ENCODE measurements at places on chromosomes 5 and 9.
A peak's percentile ranks its signal among the peaks of the same experiment; 100 is the strongest.

GRCh38 chr5:87735923-87736322, 323.2 kb upstream of the CCNH start:
- DNase-seq = no peak

DNA sequence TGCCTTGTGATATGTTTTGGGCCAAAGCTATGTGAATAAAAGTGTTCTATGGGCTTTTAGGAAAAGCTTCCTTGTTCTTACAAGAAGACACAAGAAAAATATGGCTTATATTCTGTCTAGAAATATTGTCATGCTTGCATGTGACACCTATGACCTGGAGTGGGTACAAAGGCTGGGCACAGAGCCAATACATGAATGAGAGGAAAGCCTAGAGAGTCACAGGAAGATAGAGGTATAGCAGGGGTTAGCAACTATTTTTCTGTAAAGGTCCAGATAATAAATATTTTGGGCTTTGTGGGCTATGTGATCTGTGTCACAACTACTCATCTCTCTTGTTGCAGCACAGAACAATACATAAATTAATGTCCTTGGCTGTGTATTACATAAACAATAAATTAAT, 196.6 kb upstream of the CD180 start:
- no peak for DNase-seq

- DNase-seq = no peak
Observed at GRCh38 chr5:12023614-12024241, 119.5 kb upstream of the CTNND2 start.

DNA sequence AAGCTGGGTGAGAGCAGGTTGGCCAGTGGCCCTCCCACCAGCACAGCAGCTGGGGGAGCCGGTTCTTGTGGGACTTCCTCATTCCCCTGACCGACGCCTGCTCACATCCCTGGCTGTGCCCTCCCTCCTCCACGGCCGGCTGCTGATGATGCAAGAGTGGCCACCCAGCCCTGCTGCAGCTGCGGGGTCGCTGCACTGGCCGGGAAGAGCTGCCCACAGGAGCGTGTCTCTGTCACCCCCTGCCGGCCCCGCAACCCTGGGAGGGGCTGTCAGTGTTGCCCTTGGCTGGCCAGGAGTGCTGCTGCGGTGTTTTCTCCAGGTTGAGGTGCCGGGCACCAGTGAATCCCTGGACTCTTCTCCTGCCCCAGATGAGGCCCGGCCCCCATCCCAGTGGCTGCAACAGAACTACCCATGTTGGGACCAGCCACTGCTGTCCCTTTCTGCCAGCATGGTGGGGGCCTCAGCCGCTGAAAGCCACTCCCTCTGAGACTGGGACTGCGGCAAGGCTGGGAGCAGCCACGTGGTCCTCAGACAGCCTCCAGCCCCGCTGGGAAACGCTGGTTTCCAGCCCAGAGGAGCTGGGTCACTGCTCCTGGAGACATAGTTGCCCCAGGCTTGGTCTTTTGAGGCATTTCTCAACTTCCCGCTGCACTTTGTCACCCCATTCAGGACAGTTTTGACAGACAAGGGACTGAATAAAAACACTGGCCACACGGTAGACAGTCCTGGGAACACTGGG, 739 bp downstream of the CARD9 start:
- peak; percentile 42 for DNase-seq

- DNase-seq = no peak
Observed at GRCh38 chr5:76960004-76960625, 7.3 kb downstream of the CRHBP start.

DNA sequence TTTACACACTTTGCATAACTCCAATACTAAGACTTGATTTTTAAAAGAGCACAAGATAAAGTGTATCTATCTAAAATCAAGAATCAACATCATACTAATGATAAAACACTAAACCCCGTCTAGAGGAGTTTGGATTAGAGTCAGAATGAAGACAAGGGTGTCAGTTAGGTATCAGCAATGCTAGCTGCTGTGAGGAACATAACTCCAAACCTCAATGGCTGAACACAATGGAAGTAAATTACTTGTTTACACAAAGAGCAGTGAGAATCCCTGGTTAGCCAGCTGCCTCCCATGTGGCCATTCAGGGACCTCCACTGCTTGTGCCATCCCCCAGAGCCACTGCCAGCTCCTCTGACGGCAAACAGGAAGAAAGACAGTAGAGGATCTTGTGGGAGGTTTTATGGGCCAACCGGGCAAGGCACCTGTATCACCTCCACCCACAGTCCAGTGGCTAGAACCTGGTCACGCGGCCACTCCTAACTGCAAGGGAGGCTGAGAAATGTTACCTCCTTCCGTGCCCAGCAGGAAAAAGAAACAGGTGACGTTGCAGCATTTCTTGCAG, 24.0 kb upstream of the GRHPR start:
- no peak for DNase-seq

DNA sequence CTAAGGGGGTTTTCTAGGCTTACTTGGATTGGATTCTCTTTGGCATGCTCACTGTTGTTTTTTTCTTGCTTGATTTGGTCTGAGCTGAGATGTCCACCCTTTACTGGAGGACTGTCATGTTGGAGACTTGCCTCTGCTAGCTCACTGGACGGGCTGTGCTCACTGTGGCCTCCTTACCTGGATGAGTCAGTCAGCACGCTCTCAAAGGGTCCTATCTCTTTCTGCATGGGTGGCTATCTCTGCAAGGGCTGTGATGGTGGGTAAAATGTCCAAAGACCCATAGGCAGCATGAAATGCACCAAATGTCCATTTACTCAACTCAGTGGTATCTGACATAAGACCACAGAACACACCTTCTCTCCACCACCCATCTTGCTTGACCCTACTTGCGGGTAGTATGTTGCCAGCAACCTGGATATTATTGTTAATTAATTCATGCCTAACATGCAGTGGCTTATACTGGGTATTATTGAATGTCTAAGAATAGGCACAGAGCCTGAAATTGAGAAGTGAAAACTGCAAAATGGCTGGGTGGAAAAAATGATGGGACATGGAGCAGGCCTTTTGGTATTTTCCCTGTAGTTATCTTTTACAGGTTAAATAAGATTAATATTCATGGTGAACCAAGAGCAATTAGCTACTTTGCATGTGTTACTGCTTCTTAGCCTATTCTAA, 68.9 kb upstream of the TLE1 start:
- no peak for DNase-seq

GRCh38 chr9:16329671-16330113, 540.8 kb downstream of the BNC2 start:
- no peak for DNase-seq

DNA sequence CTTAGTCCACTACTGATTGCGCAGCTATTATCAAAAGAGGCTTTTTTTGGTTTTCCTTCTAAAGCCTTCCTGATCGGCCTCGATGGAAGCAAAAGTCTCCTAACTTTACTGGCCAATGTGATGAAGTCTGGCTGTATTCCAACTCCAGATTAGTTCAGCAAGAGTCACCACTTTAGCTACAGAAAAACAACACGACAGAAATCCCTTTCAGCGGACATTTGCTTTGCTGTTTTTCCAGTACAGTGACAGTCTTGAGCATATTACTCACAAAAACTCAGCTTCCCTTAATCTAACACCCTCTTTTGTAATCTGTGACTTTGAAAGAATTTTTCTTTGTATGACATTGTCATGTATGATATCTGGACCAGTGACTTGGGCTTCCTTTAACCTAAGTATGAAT, 95.7 kb downstream of the HOMER1 start:
- no peak for DNase-seq

GRCh38 chr5:9197881-9198260, 348.0 kb downstream of the SEMA5A start:
- no peak for DNase-seq
